ENCODE measurements at places on chromosomes 5 and 9. TPM values are rescaled to one million over a fixed set of nuclear protein-coding genes. Genes with fewer than 3 reads are reported as not detected.

The ACSL6 gene
- 0.86 TPM for total RNA-seq

The LMNB1 gene
- 128 TPM for total RNA-seq

The EIF4E1B gene
- total RNA-seq: not detected

The QRFP gene
- total RNA-seq: not detected

The HTR4 gene
- total RNA-seq: not detected

The PLAC8L1 gene
- total RNA-seq: 3.8 TPM

The PPP3R2 gene
- not detected for total RNA-seq

The AQP3 gene
- total RNA-seq: 10.4 TPM

GRCh38 chr9:76370396-76371023, 23.7 kb downstream of the RFK start:
- DNase-seq: no peak
- no peak overlapping the region for H3K4me3 ChIP-seq
- H3K27me3 ChIP-seq: no peaks in the 10 kb centered on the region
- H3K4me1 ChIP-seq: peaks cover 52% of the 10 kb centered on the region
- H3K27ac ChIP-seq: no peak overlapping the region

DNA sequence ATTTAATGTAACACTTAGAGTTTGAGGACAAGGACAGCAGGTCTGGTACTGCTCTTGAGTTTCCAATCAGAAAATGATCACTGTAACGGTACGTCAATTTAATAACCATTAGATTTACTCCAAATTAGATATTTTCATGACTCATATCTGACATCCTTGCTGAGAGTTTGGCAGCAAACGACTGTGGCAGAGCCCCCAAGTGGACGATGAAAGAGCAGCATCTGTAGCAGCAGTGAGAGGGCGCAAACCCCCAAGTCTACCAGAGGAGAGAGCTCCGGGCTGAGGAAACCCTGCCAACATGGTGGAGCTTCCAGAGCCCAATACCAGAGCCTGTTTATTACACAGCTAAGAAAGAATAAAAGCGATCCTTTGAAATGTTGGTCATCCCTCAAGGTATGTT, 73.2 kb upstream of the EPB41L4A start:
- no peak overlapping the region for H3K27ac ChIP-seq
- H3K4me3 ChIP-seq: no peak overlapping the region
- no peaks in the 10 kb centered on the region for H3K36me3 ChIP-seq

- H3K4me3 ChIP-seq: peak overlapping the region; percentile 69
- no peaks in the 10 kb centered on the region for H3K27me3 ChIP-seq
- peak; percentile 72 for DNase-seq
- peaks cover 58% of the 10 kb centered on the region for H3K4me1 ChIP-seq
These were observed 86.0 kb downstream of the ZNF608 start for GRCh38 chr5:124660229-124661093.

DNA sequence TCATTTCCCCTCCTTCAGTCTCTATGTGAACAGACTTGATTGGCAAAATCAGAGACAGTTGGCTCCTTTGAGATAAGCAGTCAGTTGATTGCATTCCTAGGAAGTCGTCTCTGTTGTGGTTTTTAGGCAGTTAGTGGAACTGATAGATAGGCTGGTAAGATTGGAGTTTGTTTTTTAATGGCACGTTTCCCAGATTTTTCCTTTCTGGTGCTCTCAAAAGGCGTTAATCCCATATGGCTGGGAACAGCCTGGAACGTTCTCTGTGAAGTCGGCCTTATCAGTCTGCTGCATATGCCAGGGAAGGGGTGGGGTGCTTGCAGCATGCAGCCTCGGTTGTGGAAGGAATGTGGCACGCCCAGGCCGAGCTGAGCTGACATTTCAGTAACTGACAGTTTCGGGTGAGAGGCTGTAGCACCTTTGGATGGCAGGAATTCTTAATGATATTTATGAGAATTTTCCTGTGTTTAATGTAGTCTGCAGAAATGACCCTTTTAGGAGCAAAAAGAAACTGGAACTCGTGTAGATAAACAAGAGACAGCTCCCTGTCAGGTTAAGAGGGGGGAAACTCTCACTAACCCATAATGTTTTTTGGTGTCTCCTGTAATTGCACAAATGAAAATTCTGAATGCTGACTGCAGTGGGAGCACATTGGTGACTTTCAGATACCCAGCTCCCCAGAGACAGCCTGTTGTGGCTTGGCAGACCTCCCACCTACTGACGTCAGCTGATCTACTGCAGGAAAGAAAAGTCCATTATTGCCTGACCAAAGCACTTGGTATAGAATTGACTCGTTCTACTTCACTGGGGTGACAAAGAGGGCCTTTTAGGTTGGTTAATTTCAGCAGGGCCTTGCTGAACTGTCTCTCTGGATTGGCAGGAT, 6.3 kb downstream of the SPTAN1 start:
- H3K4me3 ChIP-seq: peak overlapping the region; percentile 26
- peak; percentile 65 for DNase-seq
- H3K27me3 ChIP-seq: no peaks in the 10 kb centered on the region
- H3K36me3 ChIP-seq: peaks cover 8% of the 10 kb centered on the region

DNA sequence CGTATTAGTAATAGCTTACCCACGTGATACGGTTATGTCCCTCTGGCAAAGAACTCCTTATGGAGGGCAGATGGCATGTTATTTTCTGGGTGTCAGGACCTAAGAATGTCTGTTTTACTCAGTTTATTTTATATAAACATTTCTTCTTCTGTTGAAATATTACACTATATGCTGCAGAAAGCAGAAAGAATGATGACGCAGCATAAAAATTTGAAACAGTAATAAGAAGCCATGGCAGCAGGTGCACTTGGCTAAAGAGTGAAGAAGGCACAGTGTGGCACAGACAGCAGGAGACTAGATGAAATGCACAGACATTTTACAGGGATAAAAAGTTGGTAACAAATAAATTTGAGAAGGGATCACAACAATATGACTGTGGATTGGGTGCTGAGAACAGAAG, 46.3 kb upstream of the CDH10 start:
- no peak overlapping the region for H3K27ac ChIP-seq
- no peak for DNase-seq
- no peaks in the 10 kb centered on the region for H3K36me3 ChIP-seq

- peak overlapping the region; percentile 39 for H3K4me3 ChIP-seq
- peak overlapping the region; percentile 86 for H3K27ac ChIP-seq
- no peak for DNase-seq
- peaks cover 24% of the 10 kb centered on the region for H3K36me3 ChIP-seq
These were observed 112.4 kb upstream of the CTSL start for GRCh38 chr9:87613265-87614111.

DNA sequence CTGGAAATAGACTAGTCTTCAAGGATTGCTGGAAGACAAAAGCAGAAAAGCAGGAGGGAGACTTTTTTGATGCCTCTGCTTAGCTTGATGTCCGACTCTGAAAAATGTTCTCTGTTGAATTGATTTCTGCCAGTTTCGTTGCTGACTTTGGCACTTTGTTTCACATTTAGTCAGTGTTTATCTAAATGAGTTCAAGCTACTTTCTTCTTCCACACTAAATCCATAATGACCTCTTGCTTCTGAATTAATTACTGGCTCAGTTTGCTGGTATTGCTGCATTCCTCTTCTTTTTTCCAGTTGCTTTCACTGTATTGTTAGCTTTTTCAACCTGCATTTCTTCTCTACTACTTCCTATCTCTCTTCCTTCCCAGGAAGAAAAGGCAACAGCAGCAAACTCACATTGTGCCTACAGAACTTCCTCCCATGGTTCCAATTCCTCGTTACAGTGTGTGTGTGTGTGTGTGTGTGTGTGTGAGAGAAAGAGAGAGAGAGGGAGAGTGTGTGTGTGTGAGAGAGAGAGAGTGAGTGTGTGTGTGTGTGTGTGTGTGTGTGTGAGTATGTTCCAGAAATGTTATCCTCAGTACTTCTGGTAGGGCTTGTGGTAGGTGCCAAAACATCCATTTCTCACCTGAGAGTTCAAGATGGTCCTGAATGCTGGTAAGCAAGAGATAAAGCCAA, 234.8 kb downstream of the CSNK1G3 start:
- no peak overlapping the region for H3K27ac ChIP-seq
- DNase-seq: no peak
- H3K36me3 ChIP-seq: no peaks in the 10 kb centered on the region
- H3K27me3 ChIP-seq: no peaks in the 10 kb centered on the region

GRCh38 chr9:126666155-126666803, 52.6 kb downstream of the LMX1B start:
- peaks cover 8% of the 10 kb centered on the region for H3K4me1 ChIP-seq
- H3K4me3 ChIP-seq: no peak overlapping the region
- no peak overlapping the region for H3K27ac ChIP-seq
- H3K36me3 ChIP-seq: no peaks in the 10 kb centered on the region

DNA sequence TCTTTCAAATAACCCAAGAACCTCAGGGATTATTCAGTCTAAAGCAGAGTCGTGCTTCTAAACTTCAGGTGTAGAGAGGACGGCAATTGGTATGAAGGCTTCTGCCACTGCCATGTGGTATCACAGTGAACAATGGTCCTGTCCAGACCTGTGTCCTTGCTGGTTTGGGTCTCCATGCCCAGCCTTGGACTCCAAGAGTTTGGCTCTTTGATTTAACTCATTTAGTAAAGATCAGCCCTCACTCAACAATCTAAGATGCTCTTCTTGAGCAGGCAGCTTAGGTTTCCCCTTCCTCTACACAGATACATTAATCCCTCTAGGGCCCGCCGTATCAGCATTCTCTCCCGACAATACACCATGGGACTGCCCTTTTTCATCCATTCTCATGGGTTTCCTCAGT, 518.0 kb downstream of the RAB3C start:
- H3K36me3 ChIP-seq: no peaks in the 10 kb centered on the region
- peaks cover 20% of the 10 kb centered on the region for H3K4me1 ChIP-seq
- no peaks in the 10 kb centered on the region for H3K27me3 ChIP-seq
- no peak for DNase-seq

GRCh38 chr5:33470544-33470943, 29.8 kb downstream of the TARS1 start:
- no peaks in the 10 kb centered on the region for H3K27me3 ChIP-seq
- H3K4me3 ChIP-seq: no peak overlapping the region
- peaks cover 8% of the 10 kb centered on the region for H3K4me1 ChIP-seq
- peaks cover 89% of the 10 kb centered on the region for H3K36me3 ChIP-seq

- H3K27me3 ChIP-seq: peaks cover 12% of the 10 kb centered on the region
- DNase-seq: no peak
- no peaks in the 10 kb centered on the region for H3K4me1 ChIP-seq
These were observed 8.6 kb upstream of the PHYKPL start for GRCh38 chr5:178241231-178241663.

GRCh38 chr9:127809002-127809539, 6.4 kb downstream of the FPGS start:
- DNase-seq: no peak
- H3K36me3 ChIP-seq: peaks cover 33% of the 10 kb centered on the region
- no peak overlapping the region for H3K27ac ChIP-seq
- no peak overlapping the region for H3K4me3 ChIP-seq
- H3K4me1 ChIP-seq: no peaks in the 10 kb centered on the region

DNA sequence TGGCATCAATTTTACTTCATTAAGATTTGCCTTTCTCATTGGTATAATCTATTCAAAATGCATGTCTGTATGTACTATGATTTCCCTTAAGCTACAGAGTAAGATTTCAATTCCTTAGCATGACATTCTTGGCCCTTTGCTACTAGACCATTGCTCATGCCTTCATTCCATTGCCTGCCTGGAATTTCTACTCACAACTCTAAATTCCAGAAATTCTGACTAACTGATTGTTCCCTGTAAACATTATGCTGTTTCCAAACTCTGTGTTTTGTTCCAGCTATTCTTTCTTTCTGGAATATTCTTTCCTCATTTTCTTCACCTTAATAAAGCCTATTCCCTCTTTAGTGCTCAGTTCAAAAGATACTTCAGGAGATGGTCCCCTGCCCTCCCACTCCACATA, 568.8 kb upstream of the SEMA6A start:
- H3K36me3 ChIP-seq: no peaks in the 10 kb centered on the region
- no peak overlapping the region for H3K27ac ChIP-seq
- no peak for DNase-seq
